ENCODE measurements at places on chromosomes 12 and 14.

- DNase-seq, result no peak
These were observed 35.6 kb upstream of the FBRSL1 start for GRCh38 chr12:132454193-132454932.

- DNase-seq, result no peak
These were observed 1.6 kb downstream of the PTGDR start for GRCh38 chr14:52269100-52269499.

DNA sequence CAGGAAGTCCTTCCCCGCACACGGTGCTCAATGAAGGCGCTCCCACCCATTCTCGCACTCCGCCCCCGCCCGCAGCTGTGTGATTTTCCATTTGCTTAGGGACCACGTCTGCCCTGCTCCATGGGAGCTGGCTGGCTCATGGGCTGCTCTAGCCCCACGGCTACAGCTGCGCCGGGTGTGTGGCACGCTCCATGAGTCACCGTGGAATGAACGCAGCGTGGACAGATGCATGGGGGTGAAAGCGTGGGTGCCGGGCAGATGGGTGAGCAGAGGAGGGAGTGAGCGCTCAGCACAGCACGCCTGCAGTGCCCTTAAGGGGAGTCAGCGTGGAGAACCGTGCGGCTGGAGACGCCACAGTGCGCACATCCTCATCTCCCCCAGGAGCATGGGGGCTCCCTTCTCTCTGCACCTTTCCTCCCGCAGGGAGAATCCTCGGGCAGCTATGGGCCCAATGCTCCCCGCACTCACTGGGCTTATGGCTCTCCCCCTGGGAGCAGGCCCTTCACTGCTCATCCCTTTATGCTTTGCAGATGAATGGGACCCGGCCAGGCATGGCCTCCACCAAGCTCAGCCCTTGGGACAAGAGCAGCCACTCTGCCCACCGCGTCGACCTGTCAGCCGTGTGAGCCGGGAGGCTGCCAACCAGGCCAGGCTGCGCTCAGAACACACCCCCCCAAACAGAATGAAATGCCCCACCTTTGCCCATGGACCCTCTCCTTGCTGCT lies 185.1 kb downstream of the ADGRD1 start:
- peak; percentile 16 for DNase-seq

DNA sequence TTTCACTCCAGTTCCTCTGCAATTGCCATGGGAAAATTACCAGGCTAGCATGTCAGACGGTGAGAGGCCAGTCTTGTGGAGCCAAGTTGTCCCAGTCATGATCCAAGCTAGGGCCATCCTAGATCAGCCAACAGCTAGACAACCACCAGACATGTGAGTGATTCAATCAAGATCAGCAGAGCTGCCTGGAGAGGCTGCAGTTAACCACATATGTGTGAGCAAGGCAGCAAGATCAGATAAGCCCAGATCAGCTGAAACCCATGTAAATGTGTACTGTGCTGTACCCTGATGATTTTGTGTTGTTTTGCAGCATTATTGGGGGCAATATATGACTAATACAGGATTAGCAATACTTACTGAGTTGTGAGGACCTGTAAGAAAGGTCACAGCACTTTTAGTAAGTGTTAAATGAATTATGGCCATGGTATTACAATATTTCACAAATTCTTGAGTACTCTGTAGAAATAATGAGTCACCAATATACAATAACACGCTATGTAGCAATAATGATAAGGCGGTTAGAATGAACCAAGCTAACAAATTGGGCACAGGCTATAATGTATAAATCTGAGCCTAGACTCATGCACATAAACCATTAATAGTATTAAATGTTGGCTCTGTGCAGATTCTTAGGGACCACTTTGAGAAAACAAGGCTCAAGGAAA lies 91.4 kb downstream of the SUDS3 start:
- DNase-seq, result no peak

- no peak for DNase-seq
These were observed 176.7 kb upstream of the SEL1L start for GRCh38 chr14:81710232-81710845.

GRCh38 chr14:103391048-103391447 lies 5.8 kb downstream of the MARK3 start:
- DNase-seq, result no peak

DNA sequence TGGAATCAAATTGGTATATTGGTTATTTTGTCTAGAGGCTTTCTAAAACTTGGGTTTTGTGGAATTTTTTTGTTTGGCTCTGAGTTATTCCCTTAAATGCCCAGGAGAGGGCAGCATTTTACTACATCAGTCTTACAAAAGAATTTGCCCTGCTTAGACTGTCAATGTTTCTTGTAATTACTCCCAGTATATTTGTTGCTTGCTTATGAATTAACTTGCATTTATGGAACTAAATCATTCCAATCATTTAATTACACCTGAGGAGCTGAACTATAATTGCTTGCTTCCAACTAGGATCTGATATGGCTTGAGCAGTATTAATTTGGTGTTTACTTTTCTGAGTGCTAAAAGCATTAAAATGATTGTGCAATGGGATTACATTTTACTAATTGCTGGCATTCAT lies 48.7 kb downstream of the MIPOL1 start:
- DNase-seq, result no peak

DNA sequence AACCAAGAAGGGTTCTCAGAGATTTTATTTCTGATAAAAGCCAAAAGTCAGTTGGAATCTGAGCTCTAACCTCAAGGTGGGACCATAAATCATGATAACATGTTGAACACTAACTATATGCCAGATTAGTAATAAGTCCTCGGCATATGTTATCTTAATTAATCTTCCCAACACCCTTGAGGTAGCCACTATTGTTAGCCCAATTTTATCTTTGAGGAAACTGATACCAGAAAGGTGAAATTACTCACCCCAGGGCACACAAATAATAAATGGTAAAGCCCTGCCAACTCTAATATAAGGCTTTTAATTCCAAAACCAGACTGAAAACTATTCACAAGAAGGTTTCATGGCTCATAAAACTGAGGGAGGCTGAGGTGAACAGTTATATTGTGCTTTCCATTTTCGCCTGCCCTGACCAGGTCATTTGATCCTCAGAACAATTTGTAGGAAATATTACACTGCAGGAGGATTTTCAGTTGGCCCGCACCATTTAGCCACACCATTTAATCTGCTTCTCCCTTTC lies 16.1 kb upstream of the NUAK1 start:
- no peak for DNase-seq

DNA sequence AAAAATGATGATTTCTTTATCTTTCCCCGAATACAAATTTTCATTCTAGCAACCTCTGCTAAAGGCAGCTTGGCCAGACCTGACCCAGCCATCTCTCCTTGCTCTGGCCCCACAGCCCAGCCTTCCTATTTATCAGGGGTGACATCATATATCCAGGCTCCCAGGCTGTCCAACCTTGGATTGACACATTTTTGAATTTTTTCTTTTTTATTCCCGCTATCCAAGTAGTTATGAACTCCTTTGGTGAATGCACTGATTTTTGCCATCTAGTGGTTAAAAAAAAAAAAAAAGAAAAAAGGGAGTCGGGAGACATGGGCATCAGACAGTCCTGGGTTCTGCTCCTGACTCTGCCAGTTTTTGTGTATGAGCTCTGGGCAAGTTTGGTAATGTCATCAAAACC lies 120.5 kb downstream of the PTPN11 start:
- DNase-seq, result no peak

DNA sequence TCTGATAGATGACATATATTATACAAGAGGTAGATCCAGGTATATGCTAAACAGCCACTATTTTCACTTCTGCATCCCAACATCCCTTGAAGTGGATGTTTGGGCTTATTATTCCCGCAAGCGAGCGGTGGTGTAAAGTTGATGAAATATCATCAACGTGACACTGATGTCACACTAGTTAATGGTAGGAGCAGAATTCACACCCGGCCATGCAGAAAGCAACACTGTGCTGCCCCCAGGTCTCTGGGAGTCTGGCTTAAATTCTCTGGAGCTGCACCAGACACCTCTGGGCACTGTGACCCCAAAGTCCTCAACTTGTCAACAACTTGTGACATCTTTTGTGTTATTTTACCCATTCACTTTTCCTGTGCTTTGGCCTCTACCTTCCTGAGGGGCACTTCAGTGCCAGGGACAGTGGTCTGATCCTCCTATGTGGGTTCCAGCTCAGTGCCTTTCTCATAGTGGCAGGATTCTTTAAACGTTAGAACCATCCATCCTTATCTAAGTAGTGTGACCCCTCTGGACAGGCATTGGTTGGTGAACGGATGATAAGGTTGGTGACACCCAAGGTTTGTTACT lies 952 bp downstream of the DRAM1 start:
- DNase-seq, result no peak

DNA sequence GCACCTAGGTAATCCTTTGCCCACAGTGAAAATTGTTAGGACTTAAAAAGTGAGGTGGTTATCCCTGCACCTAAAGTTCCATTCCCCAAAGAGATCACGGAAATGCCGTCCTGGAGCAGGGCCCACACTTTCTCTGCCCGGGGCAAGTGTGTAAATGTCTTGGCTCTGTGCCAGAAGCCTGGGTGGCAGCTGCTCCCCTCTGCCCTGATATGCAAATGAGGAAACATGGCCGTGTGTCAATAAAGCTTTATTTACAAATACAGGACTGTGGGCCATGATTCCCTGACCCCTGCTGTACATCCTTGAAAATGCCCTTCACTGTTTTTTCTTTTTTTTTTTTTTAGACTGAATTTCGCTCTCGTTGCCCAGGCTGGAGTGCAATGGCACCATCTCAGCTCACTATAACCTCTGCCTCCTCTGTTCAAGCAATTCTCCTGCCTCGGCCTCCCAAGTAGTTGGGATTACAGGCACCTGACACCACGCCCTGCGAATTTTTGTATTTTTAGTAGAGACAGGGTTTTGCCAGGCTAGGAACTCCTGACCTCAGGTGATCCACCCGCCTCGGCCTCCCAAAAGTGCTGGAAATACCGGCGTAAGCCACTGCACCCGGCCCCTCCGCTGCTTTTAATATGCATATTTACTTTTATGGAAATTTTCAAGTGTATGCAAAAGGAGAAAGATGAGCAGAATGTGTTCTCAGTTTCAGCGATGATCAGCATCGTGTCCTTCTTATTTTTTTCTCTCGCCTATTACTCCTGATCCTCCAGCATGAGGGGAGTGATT lies 75.5 kb downstream of the GALNT9 start:
- DNase-seq, result no peak

DNA sequence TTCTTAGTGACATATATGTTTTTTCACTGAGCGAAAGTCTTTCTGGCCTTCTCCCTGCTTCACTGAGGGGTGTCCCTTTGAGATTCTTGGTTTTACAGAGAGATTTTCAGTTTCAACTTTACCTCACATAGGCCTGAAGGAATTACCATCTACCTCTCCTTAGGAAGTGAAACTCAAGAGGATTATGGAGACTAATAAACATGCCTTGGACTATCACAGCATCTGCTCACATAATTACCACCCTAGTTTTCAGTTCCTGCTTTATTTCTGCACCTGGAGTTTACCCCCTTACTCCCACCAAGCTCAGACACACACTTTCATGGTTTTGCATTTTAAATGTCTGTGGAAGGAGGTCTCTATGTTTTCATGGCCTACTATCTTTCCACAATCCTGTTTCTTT lies 118.3 kb upstream of the SCAF11 start:
- DNase-seq, result no peak

DNA sequence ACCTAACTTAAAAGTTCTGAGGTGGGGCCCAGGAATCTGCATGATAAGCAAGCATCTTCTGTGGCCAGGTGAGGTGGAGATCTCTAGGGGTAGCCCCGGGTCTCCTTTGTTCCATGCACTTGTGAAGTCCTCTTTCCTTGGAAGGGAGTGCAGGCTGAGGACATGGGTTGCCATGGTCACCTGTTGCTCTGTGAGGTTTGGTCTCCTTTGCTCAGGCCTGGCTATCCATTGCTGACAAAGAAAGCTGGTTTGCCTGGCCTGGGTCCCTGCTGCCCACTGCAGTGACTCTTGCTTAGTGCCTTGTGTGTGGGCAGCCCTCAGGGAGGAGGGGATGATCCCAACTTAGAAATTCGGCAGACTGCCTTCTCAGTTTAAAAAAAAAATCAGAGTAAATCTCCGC lies 11.1 kb downstream of the NRXN3 start:
- no peak for DNase-seq

DNA sequence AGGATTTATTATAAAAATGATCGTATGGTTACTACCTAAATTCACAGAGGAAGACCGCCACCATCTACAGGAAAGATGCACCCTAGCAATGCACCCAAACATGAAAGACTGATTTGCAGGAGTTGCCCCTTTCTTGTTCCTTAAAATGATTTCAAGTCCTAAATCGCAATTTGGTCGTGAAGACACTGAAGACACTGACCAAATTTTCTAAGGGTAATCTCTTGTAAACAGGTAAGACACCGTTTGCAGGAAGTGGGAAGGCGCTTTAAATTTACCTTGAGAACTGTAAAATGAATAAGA lies 1.0 kb downstream of the SOS2 start:
- no peak for DNase-seq

- no peak for DNase-seq
These were observed 18.8 kb downstream of the TNFAIP2 start for GRCh38 chr14:103142026-103142425.

- no peak for DNase-seq
These were observed 354.5 kb downstream of the APAF1 start for GRCh38 chr12:98999559-98999958.

- no peak for DNase-seq
These were observed 66.5 kb upstream of the GALNT9 start for GRCh38 chr12:132395908-132396305.

DNA sequence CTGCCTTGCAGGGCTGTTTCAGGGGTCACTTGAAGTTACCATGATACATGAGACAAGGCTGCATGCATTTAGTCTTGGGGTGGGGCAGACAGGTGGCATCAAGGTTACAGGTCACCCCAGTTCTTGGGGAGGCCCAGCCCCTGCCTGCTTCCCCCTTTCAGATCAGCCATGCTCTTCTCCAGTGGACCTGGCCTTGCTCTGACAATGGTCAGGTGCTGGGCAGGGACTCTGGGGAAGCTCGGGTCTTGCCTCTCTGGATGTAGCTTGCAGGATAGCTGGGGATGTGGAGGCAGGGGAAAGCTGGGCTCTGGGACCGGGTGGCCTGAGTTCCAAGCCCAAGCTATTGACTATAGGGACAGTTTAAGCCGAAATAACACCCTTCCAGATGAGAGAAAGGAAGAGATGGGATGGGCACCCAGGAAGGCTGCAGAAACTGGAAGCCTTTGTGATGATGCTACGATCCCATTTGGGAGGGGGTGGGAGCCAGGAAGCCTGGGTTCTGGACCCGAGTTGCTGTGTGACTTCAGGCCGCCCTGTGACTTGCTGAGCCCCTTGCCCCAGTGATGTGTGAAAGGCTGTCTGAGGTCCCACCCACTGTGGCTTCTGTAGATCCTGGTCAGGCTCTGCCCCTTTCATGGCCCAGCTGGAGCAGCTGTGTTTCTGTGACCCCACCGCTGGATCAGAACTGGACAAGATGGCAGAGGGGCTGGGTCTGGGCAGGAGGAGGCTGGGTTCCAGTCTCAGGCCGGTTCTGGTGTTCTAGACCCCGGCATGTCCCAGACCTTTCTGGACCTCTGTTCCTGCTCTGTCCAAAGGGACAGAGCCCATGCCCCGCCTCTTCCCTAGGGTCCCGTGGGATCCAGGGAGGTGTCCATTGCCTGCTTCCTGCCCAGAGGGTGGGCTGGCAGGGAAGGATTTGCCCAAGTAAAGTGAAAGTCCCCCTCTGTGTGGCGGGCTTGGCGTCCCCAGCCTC lies 2.1 kb downstream of the TNFAIP2 start:
- no peak for DNase-seq

- no peak for DNase-seq
These were observed 4.5 kb upstream of the NFYB start for GRCh38 chr12:104142543-104142942.

Data from right forelimb (tissue), 1 donor.